ENCODE measurements at places on chromosomes 16 and 17.

DNA sequence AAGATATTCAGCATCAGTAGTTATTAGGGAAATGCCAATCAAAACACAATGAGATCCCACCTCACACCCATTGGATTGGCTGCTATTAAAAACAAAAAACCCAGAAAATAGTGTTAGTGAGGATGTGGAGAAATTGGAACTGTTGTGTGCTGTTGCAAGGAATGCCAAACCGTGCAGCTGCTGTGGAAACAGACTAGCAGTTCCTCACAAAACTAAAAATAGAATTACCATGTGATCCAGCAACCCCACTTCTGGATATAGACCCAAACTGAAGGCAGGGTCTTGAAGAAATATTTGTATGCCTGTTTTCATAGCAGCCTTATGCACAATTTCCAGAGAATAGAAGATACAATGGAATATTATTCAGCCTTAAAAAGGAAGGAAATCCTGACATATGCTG lies 46.0 kb downstream of the FOXK2 start:
- DNase-seq, result no peak

- no peak for DNase-seq
Observed at GRCh38 chr17:35094902-35095301, 24.8 kb downstream of the RAD51D start.

- DNase-seq, result no peak
Observed at GRCh38 chr17:1509290-1509881, 7.0 kb downstream of the INPP5K start.

DNA sequence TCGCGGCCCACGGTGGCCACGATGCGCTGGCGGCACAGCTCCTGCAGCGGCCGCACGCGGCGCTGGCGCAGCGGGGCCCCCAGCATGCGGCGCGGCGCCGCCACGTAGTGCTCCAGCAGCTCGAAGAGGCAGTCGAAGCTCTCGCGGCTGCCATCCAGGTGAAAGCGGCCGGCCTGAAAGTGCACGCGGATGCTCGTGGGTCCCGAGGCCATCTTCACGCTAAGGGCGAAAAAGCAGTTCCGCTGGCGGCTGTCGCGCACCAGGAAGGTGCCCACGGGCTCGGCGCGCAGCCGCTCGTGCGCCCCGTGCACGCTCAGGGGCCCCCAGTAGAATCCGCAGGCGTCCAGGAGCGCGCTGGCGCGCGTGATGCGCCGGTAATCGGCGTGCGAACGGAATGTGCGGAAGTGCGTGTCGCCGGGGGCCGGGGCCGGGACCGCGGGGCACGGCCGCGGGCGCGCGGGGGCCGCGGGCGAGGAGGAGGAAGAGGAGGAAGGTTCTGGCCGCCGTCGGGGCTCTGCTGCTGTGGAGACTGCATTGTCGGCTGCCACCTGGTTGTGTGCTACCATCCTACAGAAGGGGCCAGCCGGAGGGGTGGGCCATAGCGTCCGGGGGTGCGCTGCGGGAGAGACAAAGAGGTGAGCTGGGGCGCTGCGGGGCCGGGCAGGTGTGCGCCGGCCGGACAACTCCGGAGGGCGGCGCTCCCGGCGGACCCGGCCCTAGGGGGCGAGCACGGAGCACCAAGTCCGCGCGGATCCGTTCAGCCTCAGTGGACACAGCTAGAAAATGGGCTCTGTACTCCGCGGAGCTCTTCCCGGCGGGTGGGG lies 879 bp downstream of the SOCS1 start:
- DNase-seq, result peak; percentile 65
